ENCODE measurements at places on chromosomes 7 and 10.

- DNase-seq, result no peak
Measured at GRCh38 chr10:44853148-44853734, 57.9 kb upstream of the TMEM72 start.

DNA sequence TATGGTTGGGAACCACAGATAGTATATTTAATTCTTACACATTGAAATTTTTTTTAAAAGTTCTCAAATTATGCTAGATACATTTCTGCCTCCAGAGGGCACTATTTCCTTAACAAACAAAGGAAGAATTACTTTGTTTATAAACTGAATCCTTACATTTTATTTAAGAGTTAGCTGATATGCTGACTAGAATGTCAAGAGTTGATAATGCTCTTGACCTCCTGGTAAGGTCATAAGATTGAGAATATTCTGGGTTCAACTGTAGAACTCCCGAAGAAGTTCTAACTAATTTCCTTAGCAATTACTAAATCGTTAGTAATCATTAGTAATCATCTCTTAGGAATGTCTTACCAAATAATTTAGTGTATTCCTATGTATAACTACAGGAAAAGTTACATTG is 95.3 kb upstream of the CYP26C1 start:
- no peak for DNase-seq

DNA sequence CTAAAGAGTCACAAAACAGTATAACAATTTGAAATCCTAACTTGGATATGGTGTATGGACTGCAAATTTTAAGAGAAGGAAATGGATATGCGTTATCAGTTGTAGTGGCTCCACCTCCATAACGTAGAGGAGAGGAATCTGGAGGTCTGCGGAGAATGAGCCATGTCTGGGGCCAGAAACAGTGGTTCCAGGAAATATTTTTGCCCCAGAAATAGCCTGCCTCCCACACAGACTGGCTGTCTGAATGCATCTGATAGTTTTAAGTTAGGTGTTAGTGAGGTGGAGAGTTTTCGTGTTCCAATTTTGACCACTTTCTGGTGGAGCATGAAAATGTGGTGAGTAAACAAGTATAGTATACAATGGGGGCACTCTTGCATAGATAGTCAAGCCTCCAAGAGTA is 1.6 kb downstream of the PHTF2 start:
- peak; percentile 31 for DNase-seq

DNA sequence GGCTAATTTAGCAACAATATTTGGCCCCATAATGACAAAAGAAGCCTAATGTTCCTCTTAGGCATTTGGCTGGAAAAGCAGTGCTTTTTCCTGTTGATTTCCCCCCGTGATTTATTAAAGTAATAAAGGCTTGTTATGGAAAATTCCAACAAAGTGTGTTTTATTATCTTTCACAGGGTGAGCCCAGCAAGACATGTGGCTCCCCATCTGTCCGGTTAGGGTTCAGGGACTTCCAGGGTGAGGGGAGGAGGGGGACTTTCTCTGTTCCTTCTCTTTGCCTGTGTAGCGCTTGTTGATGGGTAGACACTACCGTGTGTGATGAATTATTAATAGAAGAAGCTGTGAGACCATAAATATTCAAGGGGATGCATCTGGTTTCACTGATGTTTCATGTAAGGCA is 39.0 kb downstream of the HTR5A start:
- no peak for DNase-seq

Data from activated CD4-positive, alpha-beta T cell treated with anti-CD3 and anti-CD28 coated beads, Interleukin-2, amount 50 U/mL, for 48 hours (primary cell).